ENCODE measurements at places on chromosomes 11 and 22. TPM values are rescaled to one million over a fixed set of nuclear protein-coding genes. Genes with fewer than 3 reads are reported as not detected.

DNA sequence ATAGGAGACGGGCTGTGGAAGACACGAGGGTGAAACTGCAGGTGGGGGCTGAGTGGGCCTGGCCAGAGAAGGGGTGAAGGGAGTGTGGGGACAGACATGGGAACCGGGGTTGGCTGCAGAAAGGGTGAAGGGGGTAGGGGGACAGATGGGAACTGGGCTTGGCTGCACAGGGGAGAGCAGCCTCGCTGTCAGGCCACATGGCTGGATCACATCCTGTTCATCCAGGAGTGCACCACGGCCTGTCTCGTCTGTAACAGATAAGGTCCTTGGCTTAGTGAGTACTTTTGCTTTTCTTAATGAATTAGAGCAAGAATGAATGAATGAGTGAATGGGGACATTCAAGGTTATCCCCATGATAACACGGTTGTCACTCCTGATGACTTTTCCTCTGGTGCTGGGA is 13.5 kb downstream of the FBLN1 start:
- H3K27me3 ChIP-seq, result peaks cover 2% of the 10 kb centered on the region
- DNase-seq, result no peak
- H3K4me1 ChIP-seq, result no peaks in the 10 kb centered on the region
- H3K36me3 ChIP-seq, result no peaks in the 10 kb centered on the region

- peaks cover 10% of the 10 kb centered on the region for H3K36me3 ChIP-seq
- H3K4me3 ChIP-seq, result no peak overlapping the region
- H3K4me1 ChIP-seq, result no peaks in the 10 kb centered on the region
- H3K27me3 ChIP-seq, result no peaks in the 10 kb centered on the region
- H3K27ac ChIP-seq, result no peak overlapping the region
- no peak for DNase-seq
Observed at GRCh38 chr22:24578355-24579257, 14.3 kb downstream of the LRRC75B start.

DNA sequence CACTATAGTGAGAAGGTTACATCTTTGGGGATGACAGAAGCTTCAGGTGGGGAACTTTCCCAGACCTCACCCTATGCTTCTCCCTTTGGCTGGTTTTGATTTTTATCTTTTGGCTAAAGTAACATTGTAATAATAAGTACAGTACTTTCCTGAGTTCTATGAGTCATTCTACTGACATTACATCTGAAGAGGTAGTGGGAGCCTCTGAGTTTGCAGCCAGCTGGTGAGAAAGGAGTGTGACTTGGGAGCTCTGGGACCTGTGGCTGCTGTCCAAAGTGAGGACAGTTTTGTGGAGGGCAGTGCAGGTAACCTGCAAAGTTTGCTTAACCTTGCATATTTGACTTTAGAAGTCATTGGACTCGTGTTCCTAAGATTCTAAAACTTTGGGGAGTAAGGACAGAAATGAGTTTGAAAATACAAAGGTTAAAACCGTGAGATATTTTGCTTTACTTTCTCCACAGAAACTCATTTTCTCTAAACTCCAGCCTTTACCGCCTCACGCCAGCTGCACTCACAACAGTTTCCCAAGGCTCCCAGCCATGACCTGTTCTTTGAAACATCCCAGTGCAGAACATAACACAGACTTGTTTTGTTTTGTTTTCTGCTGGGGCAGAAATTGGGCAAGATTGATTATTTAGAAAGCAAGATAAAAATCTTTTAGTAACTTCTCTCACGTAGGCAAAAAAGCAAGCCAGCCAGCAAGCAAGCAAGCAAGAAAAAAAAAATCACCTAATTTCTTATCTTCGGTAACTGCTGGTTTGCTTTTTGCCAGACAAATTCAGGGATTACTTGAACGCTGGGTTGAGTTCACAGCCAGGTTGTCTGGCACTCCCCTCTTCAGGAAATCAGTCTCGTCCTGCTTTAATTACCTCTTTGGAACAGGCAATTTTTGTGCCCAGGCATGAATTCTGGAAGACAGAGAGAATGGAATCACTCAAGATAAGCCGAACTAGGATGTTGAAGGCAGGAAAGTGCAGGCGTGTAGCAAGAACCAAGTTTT is 478.3 kb upstream of the ISX start:
- H3K27me3 ChIP-seq, result no peaks in the 10 kb centered on the region
- H3K36me3 ChIP-seq, result no peaks in the 10 kb centered on the region
- H3K4me1 ChIP-seq, result no peaks in the 10 kb centered on the region

DNA sequence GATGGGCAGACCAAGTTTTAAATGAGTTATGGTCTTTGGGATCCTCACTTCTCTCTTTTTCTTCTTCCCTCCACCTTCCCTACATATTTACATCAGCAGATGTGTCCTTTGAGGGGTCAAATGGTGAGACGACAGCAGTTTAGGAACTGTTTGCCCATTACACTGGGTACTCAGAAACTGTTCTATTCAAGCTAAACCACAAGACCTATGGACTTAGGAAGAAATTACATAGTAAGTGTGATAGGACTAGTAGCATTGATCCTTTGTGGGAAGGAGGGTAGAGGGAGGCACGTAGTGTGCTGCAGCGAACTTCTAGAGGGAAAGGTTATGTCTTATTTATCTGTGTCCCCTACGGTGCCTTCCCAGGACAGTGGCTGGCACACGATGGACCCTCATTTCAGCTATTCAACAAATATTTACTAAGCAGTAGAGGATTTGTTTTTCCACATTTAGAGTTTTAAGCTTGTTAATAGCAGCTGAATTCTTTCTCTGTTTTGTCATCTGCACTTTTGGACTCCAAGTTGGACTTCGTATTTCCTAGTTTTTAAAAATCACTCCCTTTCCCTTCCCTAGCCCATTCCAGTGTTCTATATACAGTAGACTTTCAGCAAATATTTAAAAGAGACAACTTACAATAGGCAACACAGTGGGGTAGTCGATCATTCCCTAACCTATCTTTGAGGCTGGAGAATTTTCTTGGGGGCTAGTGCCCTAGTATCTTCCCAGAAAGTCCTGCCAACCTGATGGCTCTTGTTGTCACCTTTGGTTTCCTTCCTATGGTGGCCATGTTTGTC is 13.9 kb downstream of the FZD4 start:
- peaks cover 5% of the 10 kb centered on the region for H3K27me3 ChIP-seq
- DNase-seq, result no peak
- no peaks in the 10 kb centered on the region for H3K4me1 ChIP-seq

GRCh38 chr11:128471138-128471661 is 116.2 kb downstream of the ETS1 start:
- DNase-seq, result no peak
- H3K36me3 ChIP-seq, result peaks cover 91% of the 10 kb centered on the region
- no peaks in the 10 kb centered on the region for H3K27me3 ChIP-seq
- peaks cover 95% of the 10 kb centered on the region for H3K4me1 ChIP-seq

DNA sequence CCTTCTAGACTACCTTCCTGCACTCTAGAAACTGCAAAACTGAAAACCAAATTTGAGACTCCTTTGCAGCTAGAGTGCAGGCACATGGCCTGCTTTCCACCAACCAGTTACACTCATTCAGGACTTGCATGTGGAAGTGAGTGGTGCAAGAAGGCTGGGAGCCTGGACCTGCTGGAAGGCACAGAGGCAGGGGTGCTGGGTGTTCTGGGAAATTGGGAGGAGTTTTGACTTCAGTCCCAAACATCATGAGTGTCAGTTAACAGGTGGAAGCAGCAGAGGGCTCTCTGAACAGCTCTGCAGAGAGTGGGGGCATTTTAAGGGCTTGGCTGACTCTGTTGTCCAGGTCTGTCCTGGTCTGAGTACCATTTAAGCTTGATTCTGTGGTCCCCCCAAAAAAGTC is 49.3 kb upstream of the SYT13 start:
- no peak overlapping the region for H3K4me3 ChIP-seq
- no peak overlapping the region for H3K27ac ChIP-seq
- no peaks in the 10 kb centered on the region for H3K36me3 ChIP-seq
- peak; percentile 38 for DNase-seq
- H3K4me1 ChIP-seq, result peaks cover 8% of the 10 kb centered on the region
- H3K27me3 ChIP-seq, result peaks cover 11% of the 10 kb centered on the region

DNA sequence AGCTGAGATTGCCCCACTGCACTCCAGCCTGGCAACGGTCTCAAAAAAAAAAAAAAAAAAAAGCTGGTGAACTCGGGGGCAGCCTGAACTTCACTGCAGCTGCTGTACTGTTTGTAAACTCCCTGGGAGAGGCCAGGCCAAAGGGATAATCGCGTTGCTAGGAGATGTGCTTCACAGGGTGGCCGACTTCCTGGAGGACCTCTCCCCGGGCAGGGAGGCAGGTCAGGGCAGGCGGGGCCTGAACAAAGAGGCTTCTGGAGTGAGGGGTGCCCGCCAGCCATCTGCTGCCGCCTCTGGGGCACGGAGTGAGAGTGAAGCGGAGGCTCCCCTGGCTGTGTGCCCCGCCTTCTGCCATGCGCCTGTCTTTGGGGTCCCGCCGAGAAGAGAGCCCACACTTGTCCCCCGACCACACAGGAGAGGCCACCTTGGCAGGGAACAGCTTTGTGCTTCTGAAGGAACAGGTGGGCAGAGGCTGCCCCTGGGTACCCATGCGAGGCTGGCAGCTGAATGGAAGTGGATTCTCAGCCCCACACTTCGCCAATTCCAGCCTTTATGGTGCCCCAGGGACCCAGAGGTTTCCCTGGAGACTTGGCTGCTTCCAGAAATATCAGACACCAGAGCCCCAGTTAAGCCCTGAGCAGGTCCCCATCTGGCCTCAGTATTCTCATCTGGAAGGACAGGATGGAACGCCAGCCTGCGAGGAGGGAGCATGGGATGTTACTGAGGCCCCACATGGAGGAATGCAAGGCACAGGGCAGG is 29.6 kb downstream of the TMEM184B start:
- DNase-seq, result no peak
- no peak overlapping the region for H3K4me3 ChIP-seq
- H3K36me3 ChIP-seq, result peaks cover 4% of the 10 kb centered on the region
- H3K27me3 ChIP-seq, result no peaks in the 10 kb centered on the region

DNA sequence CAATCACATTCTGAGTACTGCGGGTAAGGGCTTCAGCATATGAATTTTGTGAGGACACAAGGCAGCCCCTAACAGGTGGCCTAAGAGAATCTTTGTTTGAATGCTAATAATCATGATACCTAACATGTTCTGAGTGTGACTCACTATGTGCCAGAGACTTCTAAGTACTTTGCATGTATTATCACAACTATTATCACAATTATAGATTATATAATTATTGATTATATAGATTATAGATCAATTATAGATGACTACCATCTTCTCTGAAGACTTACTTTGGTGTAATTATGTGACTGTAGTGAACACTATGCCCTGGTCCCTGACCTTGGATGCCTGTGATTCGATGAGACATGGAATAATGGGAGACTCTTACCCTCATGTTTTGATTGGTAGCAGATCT is 62.6 kb downstream of the FLI1 start:
- H3K36me3 ChIP-seq, result peaks cover 48% of the 10 kb centered on the region
- DNase-seq, result no peak
- H3K27me3 ChIP-seq, result no peaks in the 10 kb centered on the region
- peak overlapping the region; percentile 92 for H3K27ac ChIP-seq
- peaks cover 62% of the 10 kb centered on the region for H3K4me1 ChIP-seq
- no peak overlapping the region for H3K4me3 ChIP-seq

DNA sequence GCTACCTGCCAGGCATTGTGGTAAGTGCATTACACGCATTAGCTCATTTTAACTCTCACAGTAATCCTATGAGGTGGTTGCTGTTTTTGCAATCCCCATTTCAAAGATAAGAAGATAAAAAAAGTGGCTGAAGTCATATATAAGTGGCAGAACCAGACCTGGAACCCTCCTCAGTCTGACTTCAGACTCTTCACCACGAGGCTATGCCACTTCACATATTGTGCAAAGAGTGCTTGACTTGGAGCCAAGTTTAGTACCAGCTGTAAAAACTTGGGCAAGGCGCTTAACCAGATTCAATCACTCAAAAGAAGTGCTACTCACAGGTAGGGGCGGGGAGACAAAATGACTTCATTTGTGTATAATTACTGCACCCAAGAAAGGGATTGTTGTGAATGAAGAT is 15.3 kb downstream of the BPIFC start:
- H3K27ac ChIP-seq, result no peak overlapping the region
- no peaks in the 10 kb centered on the region for H3K36me3 ChIP-seq
- H3K4me3 ChIP-seq, result no peak overlapping the region
- no peaks in the 10 kb centered on the region for H3K4me1 ChIP-seq

DNA sequence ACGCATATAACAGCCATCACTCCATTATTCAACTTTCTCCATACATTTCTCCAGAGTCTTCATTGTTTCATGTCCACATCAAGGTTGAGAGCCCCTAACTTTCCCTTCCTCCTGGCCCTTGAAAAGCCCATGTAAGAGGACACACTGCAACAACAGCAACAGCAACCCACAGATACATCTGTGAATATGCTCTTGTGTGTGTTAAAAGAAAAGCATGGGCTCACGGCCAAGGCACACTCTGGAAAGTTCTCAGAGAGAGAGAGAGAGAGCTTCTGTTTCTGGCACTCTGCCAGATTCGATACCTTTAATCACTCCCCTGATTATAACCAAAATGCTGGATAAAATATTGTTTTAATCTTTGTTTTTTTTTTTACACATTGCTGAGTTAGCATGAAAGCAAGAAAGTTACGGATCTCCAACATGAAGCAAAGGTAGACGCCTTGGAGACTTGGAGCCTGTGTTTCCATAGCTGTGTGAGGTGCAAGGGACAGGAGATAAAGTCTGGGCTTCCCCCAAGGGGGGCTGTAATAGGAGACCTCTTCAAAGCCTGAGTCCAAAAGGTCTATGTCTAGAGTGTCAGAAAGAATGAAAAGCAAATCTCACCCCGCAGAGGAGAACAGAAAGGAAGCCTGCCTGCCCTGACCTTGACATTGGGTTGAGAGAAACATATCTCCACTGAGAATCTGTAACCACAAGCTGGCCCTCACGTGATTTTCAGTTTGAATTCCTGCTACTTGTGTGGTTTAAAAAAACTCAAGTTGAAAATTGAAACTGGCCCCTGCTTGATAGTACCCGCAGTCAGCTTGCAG is 33.7 kb upstream of the MPPED1 start:
- peaks cover 63% of the 10 kb centered on the region for H3K4me1 ChIP-seq
- peaks cover 75% of the 10 kb centered on the region for H3K27me3 ChIP-seq
- peak overlapping the region; percentile 86 for H3K27ac ChIP-seq
- peak; percentile 79 for DNase-seq
- H3K36me3 ChIP-seq, result peaks cover 25% of the 10 kb centered on the region

DNA sequence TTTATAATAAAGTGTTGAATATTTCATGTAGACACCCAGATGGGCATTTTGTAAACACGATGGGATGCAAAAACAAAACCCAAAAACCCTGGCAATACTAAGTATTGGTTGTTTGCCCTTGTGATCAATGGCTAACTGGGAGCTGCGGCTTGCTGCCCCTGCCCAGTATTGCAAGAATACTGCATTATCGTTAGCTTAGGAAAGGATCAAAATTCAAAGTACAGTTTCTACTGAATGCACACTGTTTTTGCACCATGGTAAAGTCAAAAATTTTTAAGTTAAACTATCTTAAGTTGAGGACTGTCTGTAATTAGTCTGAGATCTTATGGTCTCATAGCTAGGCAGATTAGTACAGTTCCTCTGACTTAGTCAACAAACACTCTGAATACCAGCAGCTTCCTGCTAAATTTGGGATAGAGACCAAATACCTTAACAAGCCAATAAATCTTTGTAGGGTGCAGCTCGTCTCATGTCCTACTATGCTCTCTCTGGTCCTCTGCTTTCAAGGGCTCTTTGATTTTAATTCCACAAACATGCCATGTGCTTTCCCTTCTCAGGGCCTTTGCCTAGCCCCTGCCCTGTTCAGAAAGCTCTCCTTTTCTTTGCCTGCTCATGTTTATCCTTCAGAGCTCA is 4.0 kb downstream of the CCDC90B start:
- H3K36me3 ChIP-seq, result peaks cover 12% of the 10 kb centered on the region
- no peak for DNase-seq
- peaks cover 30% of the 10 kb centered on the region for H3K4me1 ChIP-seq
- no peaks in the 10 kb centered on the region for H3K27me3 ChIP-seq
- no peak overlapping the region for H3K27ac ChIP-seq

TRIM49 gene
- not detected for total RNA-seq

VSTM5 gene
- total RNA-seq, result not detected

ATF4 gene
- 501 TPM for total RNA-seq

GSTT2 gene
- not detected for total RNA-seq

PRR5 gene
- total RNA-seq, result 35.7 TPM

OR8D4 gene
- not detected for total RNA-seq

TYR gene
- total RNA-seq, result not detected

Measured in activated CD8-positive, alpha-beta memory T cell treated with anti-CD3 and anti-CD28 coated beads, Interleukin-2, amount 10 ng/mL, durations not matched to agents 7 days and 5 days (primary cell).